ENCODE measurements at places on chromosomes 1 and 21. TPM values are rescaled to one million over a fixed set of nuclear protein-coding genes. Genes with fewer than 3 reads are reported as not detected.

- no peak for DNase-seq
Observed at GRCh38 chr21:39915881-39916280, 48.6 kb downstream of the PCP4 start.

DNA sequence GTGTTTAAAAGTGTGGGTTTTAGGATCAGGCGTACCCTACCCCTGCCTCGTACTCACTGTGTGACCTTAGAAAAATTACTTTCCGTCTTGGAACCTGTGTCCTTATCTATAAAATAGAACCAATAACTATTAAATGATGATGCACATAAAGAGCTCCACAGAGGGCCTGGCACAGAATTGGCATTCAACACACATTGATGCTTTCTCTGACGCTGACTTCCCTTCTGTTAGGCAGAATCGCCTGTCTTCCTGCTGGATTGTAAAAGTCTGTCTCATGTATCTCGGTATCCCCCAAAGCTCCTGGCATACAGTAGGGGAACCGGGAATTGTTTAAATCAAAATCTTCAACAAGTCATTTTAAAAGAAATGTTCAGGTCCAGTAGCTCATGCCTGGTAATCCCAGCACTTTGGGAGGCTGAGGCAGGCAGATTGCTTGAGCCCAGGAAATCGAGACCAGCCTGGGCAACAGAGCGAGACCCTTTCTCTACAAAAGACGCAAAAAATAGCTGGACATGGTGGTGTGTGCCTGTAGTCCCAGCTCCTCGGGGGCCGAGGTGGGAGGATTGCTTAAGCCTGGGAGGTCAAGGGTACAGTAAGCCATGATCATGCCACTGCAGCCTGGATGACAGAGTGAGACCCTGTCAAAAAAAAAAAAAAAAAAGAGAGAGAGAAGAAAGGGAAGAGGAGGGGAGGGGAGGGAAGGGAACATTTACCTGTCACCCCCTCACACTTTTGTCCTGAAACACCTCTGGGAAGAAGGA, 41.3 kb upstream of the FHAD1 start:
- no peak for DNase-seq

- no peak for DNase-seq
Observed at GRCh38 chr1:119040906-119041305, 52.8 kb upstream of the TBX15 start.

- no peak for DNase-seq
Observed at GRCh38 chr1:24775916-24776315, 30.7 kb downstream of the CLIC4 start.

LCE3E gene
- total RNA-seq, result not detected

GRCh38 chr1:55632058-55632457, 416.9 kb upstream of the USP24 start:
- no peak for DNase-seq

DNA sequence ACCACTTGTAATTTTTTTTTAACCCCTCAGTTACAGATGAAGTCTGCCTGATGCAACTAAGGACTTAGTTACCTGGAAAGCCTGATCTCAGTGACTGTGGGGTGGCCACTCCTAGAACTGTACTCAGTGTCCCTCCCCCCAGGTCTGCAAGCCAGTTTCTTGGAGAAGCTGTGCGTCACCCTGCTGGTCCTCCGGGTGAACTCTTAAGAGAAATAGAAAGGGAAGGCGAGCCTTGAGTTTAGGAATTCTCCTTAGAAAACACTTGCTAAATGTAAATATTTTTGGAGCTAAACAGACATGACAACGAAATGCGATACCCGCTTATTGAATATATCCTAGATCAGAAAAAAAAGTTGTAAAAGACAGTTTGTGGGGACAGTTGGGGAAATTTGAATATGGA, 730 bp downstream of the SLC16A4 start:
- no peak for DNase-seq

GPR3 gene
- 0.51 TPM for total RNA-seq

DNA sequence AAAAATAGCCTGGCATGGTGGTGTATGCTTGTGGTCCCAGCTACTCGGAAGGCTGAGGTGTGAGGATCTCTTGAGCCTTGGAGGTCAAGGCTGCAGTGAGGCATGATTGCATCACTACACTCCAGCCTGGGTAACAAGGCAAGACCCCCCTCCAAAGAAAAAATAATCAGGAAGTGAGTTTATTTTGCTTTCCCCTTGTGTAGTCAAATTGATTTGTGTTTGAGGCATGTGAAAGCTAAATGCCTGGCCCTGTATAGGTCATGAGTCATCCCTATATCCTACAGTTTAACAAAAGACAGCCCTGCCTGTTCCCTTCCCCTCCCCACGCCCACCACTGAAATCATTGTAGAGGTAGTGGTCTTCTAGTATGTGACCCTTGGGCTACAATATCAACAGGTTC, 241.4 kb upstream of the JUN start:
- peak; percentile 76 for DNase-seq

CHIA gene
- not detected for total RNA-seq

GRCh38 chr1:219724440-219724839, 111.5 kb upstream of the ZC3H11B start:
- no peak for DNase-seq

GRCh38 chr21:43740497-43741156, 21.7 kb downstream of the PDXK start:
- no peak for DNase-seq

DNA sequence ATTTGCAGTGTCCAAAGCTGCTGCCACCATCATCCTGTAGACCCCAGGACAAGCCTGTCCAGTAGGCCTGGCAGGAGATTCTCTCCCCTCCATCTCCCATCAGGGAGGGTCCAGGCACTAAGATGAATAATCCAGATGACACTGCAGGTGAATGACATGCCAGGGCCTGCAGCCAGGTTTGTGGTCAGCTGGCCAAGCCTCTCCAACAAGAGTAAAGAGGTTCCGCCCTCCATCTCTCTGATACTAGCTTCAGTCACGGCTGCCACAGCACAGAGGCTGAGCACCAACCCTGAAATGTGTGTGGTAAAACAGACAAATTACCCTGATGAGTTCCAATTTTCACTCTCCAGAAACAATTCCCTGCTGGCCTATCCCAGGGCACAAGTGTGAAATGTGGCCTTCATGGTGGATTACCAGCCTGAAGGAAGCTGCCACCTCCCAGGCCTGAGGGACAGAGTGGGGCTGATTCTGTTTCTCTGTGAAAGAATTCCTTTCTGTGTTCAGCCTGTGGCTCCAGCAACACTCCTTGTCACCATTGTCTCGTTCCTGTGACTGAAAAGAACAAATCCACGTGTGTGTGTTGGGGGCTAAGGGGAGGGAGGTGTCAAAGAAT, 19.9 kb upstream of the LHX4 start:
- no peak for DNase-seq

KIF17 gene
- total RNA-seq, result 24.0 TPM

DNA sequence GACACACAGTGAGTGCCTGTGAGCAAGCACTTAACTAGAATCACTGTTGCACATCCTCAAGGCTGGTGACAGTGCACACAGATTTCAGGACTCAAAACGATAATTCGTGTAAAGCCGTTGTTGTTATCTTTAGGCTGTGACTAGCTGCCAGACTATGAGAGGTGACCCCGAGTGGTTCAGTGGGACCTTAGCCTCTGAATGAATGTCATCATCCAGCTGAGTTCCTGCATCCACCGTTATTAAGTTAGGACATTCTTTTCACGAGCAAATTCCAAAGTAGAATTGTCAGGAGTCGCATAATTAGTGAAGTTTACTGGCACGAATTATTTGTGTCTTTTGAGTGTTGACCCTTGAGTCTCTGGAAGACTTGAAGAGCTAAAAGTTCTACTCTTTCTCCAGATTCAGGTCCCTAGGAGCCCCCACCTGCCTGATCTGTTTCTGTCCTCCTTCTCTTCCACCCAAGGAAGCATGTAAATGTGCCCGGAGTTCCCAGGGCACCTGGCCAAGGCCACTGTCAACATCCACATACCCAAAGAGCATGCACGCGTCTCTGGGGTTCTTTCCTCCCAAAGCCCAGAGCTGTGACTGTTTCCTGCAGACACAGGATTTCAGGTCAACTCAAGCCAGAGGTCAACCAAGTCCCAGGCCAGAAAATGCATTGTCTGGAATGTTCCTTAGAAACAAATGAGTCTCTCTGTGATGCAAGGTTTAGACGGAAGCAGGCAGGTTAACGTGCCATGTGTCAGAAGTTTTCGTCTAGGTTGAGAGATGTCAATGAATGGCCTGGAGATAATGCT, 207.2 kb downstream of the TOMM20 start:
- peak; percentile 92 for DNase-seq

DNA sequence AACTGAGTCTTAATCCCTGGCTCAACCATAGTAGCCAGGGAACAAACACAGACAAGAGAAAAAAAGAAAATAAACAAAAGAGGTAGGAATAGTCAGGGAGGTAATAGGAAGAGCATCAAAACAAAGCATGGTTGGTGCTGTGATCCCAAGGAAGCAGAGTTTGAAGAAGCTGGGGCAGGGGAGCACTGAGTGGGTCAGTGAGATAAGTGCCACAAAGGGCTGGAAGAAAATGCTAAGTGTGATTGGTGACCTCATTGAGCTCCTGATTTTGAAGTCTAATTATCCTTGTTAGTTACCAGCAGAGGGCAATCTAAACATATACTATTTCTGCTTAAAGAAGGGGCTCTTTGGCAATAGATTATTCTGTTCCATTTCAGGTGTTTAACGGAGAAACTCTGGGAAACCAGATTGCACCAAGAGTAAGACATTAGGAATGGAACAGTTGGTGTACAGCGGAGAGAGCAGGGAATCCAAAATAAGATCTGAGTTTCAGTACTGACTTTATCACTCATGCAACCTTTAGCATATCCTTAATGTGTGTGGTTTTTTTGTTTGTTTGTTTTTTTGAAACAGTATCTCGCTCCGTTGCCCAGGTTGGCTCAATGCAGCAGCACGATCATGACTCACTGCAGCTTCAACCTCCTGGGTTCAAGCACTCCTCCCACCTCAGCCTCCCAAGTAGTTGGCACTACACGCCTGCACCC, 30.7 kb upstream of the KIAA1614 start:
- DNase-seq, result peak; percentile 59

DNA sequence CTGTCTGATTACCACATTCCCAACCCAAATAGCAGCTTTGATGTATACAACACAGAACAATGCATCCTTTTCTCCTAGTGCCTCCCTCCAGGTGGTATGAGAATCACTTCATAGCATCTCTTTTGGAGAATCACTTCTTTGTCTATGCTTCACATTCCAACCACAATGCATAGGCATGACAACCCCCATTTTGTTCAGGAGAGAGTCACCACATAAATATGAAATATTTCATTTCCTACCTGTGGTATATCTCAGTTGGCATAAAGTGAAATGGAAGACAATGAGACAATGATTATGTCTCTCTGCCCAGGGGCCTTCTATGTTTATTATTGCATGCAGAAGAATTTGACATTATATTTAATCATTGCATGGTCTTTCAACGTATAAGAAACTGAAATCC, 112.2 kb downstream of the BRINP2 start:
- no peak for DNase-seq

AK2 gene
- total RNA-seq, result 58.7 TPM

- no peak for DNase-seq
Observed at GRCh38 chr1:50103615-50104081, 5.1 kb upstream of the ELAVL4 start.

Measured in dermis microvascular lymphatic vessel endothelial cell (primary cell).